ENCODE measurements at places on chromosomes 12 and 14. TPM values are rescaled to one million over a fixed set of nuclear protein-coding genes. Genes with fewer than 3 reads are reported as not detected.

GRCh38 chr14:90184571-90185266, 71.6 kb upstream of the PSMC1 start:
- H3K4me3 ChIP-seq, result no peak overlapping the region
- no peak for DNase-seq
- no peaks in the 10 kb centered on the region for H3K27me3 ChIP-seq
- H3K4me1 ChIP-seq, result peaks cover 4% of the 10 kb centered on the region
- H3K27ac ChIP-seq, result no peak overlapping the region

- peaks cover 12% of the 10 kb centered on the region for H3K4me1 ChIP-seq
- H3K27me3 ChIP-seq, result peaks cover 15% of the 10 kb centered on the region
- H3K36me3 ChIP-seq, result no peaks in the 10 kb centered on the region
- DNase-seq, result no peak
- H3K4me3 ChIP-seq, result no peak overlapping the region
- H3K27ac ChIP-seq, result no peak overlapping the region
Measured at GRCh38 chr12:54217774-54218241, 29.0 kb upstream of the SMUG1 start.

DNA sequence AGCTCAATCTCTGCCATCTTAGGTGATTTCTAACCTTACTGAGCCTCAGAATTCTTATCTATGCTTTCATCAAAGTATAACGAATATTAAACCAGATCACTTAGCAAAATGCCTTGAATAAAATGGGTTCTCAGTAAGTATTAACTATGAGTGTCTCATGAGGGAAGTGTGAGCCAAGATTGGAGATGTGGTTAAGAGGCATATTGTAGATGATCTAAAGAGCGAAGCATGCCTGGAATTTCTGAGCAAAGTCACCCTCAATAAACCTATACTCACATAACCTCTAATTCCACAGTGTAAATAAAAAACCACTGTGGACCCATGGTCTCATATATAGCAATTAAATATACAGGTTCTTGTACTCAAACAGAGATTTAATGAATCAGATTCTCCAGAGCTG, 193.1 kb upstream of the FSCB start:
- H3K4me1 ChIP-seq, result peaks cover 6% of the 10 kb centered on the region
- no peak overlapping the region for H3K4me3 ChIP-seq
- no peak for DNase-seq
- no peaks in the 10 kb centered on the region for H3K27me3 ChIP-seq
- H3K36me3 ChIP-seq, result no peaks in the 10 kb centered on the region

DNA sequence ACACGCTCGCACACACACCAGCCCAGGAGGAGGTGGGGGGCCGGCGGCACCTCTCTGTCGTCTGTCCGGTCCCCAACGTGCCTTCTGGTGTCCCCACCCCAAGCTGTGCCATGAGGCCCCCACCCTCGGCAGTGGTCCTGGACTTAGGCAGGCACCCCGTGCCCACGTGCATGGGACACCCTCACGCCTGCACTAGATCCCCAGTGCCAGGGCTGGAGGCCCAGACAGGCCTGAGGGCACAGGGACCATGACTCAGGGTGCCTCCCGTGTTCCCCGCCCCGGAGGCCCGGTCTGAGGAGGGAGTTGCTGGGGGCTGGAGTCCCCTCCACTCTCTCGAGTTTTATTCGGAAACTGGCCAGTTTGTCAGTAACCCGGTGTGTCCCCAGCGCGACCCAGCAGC, 38.8 kb downstream of the LRCOL1 start:
- H3K4me3 ChIP-seq, result no peak overlapping the region
- DNase-seq, result no peak
- no peak overlapping the region for H3K27ac ChIP-seq
- peaks cover 11% of the 10 kb centered on the region for H3K36me3 ChIP-seq
- H3K4me1 ChIP-seq, result no peaks in the 10 kb centered on the region
- H3K27me3 ChIP-seq, result no peaks in the 10 kb centered on the region

GRCh38 chr12:105974738-105975137, 164.0 kb downstream of the NUAK1 start:
- H3K36me3 ChIP-seq, result no peaks in the 10 kb centered on the region
- H3K4me3 ChIP-seq, result no peak overlapping the region
- no peaks in the 10 kb centered on the region for H3K4me1 ChIP-seq
- H3K27ac ChIP-seq, result no peak overlapping the region
- no peaks in the 10 kb centered on the region for H3K27me3 ChIP-seq

GRCh38 chr12:131445184-131445774, 265.6 kb upstream of the SFSWAP start:
- H3K4me1 ChIP-seq, result no peaks in the 10 kb centered on the region
- no peaks in the 10 kb centered on the region for H3K27me3 ChIP-seq
- no peak for DNase-seq
- no peak overlapping the region for H3K4me3 ChIP-seq
- H3K36me3 ChIP-seq, result no peaks in the 10 kb centered on the region
- H3K27ac ChIP-seq, result no peak overlapping the region

GRCh38 chr14:51092965-51093364, 1.9 kb downstream of the TRIM9 start:
- H3K27ac ChIP-seq, result no peak overlapping the region
- H3K36me3 ChIP-seq, result no peaks in the 10 kb centered on the region
- DNase-seq, result no peak
- no peak overlapping the region for H3K4me3 ChIP-seq
- peaks cover 14% of the 10 kb centered on the region for H3K4me1 ChIP-seq

GRCh38 chr12:105555556-105556295, 225.2 kb downstream of the C12orf75 start:
- no peaks in the 10 kb centered on the region for H3K36me3 ChIP-seq
- no peak overlapping the region for H3K4me3 ChIP-seq
- no peaks in the 10 kb centered on the region for H3K27me3 ChIP-seq
- no peak for DNase-seq
- no peaks in the 10 kb centered on the region for H3K4me1 ChIP-seq

DNA sequence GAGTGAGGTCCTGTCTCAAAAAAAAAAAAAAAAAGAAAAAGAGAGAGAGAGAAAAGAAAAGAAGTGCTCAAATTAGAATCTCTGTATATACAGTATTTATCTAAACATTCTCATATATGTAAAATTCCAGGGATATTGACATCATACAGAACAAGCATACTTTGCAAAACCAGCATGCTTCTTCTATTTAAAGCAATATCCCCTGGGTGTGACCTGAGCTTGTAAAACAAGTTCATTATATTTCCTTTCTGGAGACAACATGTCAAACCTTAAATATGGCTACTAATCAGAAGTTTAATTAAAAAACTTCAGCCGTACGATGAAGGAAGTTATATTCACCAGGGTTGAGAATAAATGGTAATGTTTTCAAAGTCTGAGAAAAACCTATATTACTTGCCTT, 175.8 kb upstream of the HMGA2 start:
- no peak for DNase-seq
- no peaks in the 10 kb centered on the region for H3K36me3 ChIP-seq
- H3K4me3 ChIP-seq, result no peak overlapping the region
- H3K27ac ChIP-seq, result no peak overlapping the region
- H3K4me1 ChIP-seq, result no peaks in the 10 kb centered on the region
- H3K27me3 ChIP-seq, result no peaks in the 10 kb centered on the region

DNA sequence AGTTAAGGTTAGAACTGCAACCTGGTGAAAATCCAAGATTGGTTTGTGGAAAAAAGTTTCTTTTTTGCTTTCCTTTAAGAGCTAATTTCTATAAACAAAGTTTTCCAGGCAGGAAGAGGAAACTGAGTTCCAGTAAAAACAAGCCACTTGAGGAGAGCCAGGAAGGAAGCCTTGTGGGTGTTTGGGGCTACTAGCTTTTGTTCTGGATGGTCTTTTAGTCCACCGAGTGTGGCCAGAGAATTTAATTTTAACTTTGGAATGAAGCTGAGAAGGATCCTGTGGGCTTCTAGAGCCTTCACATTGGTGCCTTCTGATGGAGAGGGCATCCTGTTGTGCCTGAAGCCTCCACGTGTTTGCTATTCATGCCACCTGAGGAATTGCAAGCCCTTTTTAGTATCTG, 327.9 kb downstream of the C12orf75 start:
- DNase-seq, result no peak

DNA sequence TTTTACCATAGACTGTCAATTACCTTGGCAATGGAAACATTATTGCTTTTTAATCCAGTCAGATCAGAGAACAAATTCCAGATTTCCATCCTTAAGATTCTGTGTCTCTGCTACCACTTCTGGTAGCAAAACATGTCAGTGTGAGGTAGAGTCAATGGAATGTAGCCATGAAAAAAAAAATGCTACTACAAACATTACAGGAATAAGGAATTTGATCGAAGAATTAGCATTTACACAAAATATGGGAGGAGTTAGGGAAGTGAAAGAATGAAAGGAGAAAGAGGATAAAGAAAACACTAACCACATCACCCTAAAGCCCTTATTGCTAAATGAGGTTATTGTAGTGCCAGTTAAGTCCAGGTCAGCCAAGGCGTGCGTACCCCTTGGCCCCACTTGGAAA, 9.2 kb downstream of the MED21 start:
- no peak overlapping the region for H3K4me3 ChIP-seq
- no peaks in the 10 kb centered on the region for H3K27me3 ChIP-seq
- H3K27ac ChIP-seq, result no peak overlapping the region
- DNase-seq, result no peak
- peaks cover 27% of the 10 kb centered on the region for H3K36me3 ChIP-seq

DNA sequence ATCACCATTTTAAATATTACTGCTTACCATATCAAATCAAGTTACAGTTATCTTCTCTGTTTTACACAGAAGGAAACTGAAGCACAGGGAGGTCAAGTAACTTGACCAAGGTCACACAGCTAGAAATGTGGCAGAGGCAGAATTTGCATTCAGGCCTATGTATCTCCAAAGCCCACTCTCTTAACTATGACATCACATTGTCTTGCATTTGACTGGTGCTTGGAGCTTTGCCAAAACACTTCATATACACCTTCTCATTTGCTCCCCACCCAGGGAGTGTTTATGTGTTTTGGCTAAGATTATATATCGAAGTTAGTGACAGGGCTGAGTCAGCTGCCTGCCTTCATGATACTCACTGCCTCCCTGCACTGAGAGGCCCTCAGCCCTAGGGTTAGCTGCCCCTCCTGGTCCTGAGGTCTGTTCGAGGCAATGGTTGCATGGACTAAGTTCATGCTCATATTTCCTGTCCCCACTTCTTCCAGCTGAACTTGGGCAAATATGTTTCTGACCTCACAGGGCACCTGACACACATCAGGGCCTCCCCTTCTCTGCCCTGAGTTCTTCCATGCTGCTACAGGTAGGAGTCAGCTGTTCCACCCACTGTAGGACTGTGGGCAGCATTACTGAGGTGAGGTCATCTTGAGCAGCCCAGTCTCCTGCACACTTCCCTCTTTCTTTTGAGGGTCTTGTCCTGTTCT, 1.8 kb downstream of the GALNT6 start:
- H3K27ac ChIP-seq, result no peak overlapping the region
- no peaks in the 10 kb centered on the region for H3K36me3 ChIP-seq
- DNase-seq, result no peak
- H3K4me1 ChIP-seq, result no peaks in the 10 kb centered on the region
- H3K4me3 ChIP-seq, result no peak overlapping the region
- H3K27me3 ChIP-seq, result no peaks in the 10 kb centered on the region

- no peaks in the 10 kb centered on the region for H3K36me3 ChIP-seq
- H3K4me1 ChIP-seq, result no peaks in the 10 kb centered on the region
- H3K4me3 ChIP-seq, result no peak overlapping the region
Measured at GRCh38 chr12:113439606-113440030, 17.4 kb downstream of the SDSL start.

GRCh38 chr12:23356440-23356839, 593.0 kb downstream of the SOX5 start:
- no peak overlapping the region for H3K4me3 ChIP-seq
- no peaks in the 10 kb centered on the region for H3K27me3 ChIP-seq
- no peaks in the 10 kb centered on the region for H3K36me3 ChIP-seq
- no peak overlapping the region for H3K27ac ChIP-seq
- no peak for DNase-seq

DNA sequence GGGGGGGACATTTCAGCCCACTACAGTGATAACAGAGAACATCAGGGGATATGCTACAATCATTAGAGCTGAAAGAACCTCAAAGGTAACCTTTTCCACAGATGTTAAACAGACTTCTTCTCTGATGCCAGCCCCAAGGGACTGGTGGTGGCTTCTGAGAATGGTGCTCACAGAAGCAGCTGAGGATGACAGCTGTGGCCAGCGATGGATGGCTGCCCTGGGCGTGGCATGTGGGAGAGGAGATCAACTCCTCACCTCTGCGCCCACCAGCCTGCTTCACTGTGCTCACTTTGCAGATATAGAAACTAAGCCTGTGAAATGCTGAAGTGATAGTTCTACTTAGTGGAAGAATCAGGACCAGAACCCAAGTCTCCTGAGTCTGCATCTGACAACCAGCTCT, 33.0 kb downstream of the FOXN3 start:
- H3K27ac ChIP-seq, result no peak overlapping the region
- DNase-seq, result no peak

- no peak overlapping the region for H3K27ac ChIP-seq
- no peaks in the 10 kb centered on the region for H3K4me1 ChIP-seq
- no peaks in the 10 kb centered on the region for H3K27me3 ChIP-seq
- DNase-seq, result no peak
- H3K4me3 ChIP-seq, result no peak overlapping the region
Measured at GRCh38 chr14:55840821-55841220, 260.8 kb downstream of the KTN1 start.

TIGAR gene
- 4.0 TPM for total RNA-seq

IL31 gene
- total RNA-seq, result not detected

GARIN6 gene
- not detected for total RNA-seq

RPS6KL1 gene
- 5.7 TPM for total RNA-seq

NINJ2 gene
- 1.2 TPM for total RNA-seq

NUAK1 gene
- total RNA-seq, result 4.5 TPM
